ENCODE measurements at places on chromosomes 2 and 18. TPM values are rescaled to one million over a fixed set of nuclear protein-coding genes. Genes with fewer than 3 reads are reported as not detected.

SCYGR3 gene
- total RNA-seq = not detected

DYNAP gene
- not detected for total RNA-seq

MGAT4A gene
- 5.1 TPM for total RNA-seq

TRIM43 gene
- not detected for total RNA-seq

NT5C1B gene
- not detected for total RNA-seq

LCT gene
- not detected for total RNA-seq

PKP4 gene
- 49.9 TPM for total RNA-seq

SMYD1 gene
- not detected for total RNA-seq

SEPTIN10 gene
- 77.4 TPM for total RNA-seq

CPLX4 gene
- total RNA-seq = not detected

ADCYAP1 gene
- not detected for total RNA-seq

C2orf72 gene
- not detected for total RNA-seq

C2orf66 gene
- under 0.01 TPM for total RNA-seq

CDH20 gene
- 8.6 TPM for total RNA-seq

CFC1 gene
- total RNA-seq = not detected

CCL20 gene
- total RNA-seq = 1.0 TPM

OTOS gene
- not detected for total RNA-seq

POTEJ gene
- not detected for total RNA-seq

Data from melanocyte of skin (primary cell).